Kidney (tissue), 22 donors: ENCODE measurements at places on chromosomes 2 and 18. TPM values are rescaled to one million over a fixed set of nuclear protein-coding genes. Genes with fewer than 3 reads are reported as not detected.

GRCh38 chr18:39667905-39668304 lies 2102.3 kb upstream of the CELF4 start:
- no peak for DNase-seq

DNA sequence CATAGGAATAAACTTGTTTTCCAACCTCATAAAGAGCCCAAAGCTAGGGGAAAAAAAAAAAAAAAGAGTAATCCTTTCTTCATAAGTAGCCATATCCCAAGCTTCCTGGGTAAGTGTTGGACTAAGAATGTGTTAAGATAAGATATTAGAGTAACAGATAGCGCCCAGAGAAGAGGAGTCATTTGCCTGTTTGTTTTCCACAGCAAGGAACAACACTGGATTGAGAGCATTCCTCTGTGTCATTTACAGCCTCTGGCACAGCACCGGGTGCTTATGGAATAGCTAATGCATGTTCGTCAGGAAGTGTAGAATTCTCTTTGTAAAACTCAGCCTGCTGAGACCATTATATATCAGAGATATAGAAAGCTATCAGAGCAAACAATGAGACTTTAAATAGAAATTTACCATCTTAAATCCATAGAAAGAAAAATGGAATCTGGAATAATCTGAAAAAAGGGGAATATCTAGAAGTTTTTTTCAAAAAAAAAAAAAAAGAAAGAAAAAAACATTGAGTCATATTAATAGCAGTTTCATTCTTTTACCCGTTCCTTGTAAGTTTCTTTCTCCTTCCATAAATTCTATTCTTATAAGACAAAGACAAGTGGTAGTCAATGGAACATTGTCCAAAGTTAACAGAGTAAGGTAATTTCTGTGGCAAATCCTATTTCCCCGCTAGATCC lies 37.6 kb downstream of the LRP2 start:
- no peak for DNase-seq

- DNase-seq, result no peak
Measured at GRCh38 chr2:37585982-37586621, 85.3 kb downstream of the CDC42EP3 start.

GRCh38 chr2:209387389-209387788 lies 36.5 kb upstream of the MAP2 start:
- DNase-seq, result no peak

DNA sequence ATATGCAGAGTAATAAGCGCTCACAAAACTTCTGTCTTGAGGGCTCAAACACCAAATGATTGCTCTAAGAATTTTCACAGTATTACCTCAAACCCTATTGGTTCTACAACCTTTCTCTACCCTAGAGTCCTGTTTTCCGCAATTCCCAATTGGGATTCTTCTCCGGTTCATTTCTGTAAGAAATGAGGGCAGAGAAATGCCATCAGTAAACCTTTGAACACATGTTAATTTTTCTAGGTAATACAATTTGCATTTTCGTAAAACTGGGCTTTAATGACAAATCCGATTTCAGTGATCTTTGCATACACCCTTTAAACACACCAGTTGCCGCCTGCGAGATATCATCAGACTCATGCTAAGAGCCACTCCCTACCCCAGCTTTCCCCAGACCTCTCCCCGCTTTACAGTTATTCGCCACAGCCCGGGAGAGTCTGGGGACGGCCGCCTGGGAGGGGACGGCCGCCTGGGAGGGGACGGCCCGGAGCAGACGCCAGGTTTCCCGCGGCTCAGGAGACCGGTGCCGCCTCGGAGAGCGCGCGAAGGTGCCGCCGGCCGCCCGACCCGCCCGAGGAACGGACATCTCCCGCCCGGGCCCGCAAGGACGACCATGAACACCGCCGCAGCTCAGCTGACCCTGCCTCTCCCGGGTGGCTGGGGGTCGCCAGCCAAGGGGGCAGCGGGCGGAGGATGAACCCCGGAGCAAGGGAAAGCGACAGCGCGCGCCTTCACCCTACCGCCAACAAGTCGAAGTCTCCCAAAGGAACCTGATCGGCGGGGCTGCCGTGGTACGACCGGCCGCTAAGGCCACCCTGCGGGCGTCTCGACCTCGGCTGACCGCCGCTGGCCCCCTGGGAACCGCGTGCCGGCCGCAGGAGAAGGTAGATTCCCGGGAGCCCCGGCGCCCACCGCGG lies 463 bp downstream of the SMC6 start:
- DNase-seq, result peak; percentile 61

DNA sequence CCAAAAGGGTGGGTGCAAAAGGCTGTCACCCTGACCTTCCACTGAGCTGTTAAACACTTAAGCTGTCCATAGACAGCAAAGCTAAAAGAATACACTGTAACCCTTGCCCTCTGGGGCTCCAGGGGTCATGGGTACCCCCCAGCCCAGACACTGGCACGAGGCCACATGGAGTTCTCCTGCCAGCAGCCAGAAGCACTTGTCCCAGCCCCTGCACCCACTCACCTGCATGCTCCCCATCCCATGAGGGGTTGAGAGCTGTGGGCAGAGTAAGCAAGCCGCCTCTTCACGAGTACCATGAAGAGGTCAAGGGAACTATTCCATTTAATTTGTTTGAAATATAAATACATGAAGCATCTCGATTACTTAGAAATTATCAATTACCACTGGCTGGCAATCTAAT lies 867.1 kb upstream of the ZEB2 start:
- no peak for DNase-seq

GRCh38 chr18:13446610-13447461 lies 228.3 kb downstream of the LDLRAD4 start:
- no peak for DNase-seq

- no peak for DNase-seq
Measured at GRCh38 chr2:195199864-195200263, 457.2 kb upstream of the SLC39A10 start.

ZSCAN30 gene
- 10.0 TPM for polyA plus RNA-seq

ACADL gene
- 15.7 TPM for polyA plus RNA-seq
